ENCODE measurements at places on chromosomes 16 and 17. TPM values are rescaled to one million over a fixed set of nuclear protein-coding genes. Genes with fewer than 3 reads are reported as not detected.
A peak's percentile ranks its signal among the peaks of the same experiment; 100 is the strongest.

GRCh38 chr17:51585514-51586104 lies 325.3 kb downstream of the UTP18 start:
- no peak for ATAC-seq

The KIF2B gene
- not detected for total RNA-seq

The AANAT gene
- total RNA-seq = not detected

The KRT25 gene
- total RNA-seq = not detected

DNA sequence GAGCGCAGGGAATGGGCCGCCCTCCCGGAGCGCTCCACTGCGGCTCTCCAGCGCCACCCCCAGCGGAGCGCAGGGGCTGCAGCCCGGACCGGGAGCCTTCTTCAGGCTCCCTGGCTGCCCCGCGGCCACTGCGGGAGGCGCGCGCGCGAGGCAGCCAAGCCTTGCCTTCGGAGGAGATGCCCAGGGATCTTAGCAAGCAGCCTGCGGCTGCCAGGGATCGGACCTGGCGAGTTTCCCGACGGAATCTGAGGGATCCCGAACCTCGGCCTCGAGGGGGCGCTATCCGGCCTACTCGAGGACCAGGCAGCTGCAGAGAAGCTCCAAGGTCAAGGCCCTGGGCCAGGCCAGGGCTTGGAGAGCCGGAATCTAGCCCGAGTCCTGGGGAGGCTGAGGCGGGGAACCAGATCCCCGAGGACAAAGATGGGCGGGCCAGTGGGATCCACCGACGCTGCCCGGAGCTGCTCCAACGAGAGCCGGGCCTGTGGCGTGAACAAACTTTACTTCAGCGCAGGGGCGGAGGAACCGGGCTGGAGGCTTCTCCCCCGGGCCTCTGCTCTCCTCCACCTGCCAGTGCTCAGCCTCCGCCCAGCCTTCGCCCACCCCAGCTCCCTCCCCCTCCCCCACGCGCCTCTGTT lies at the start of gene IRX6:
Gene IRX6 (plus strand): TSS at position 567 of the 635 bp plus-strand sequence. CDS start 889 bp downstream, outside the sequence.
- ATAC-seq = peak; percentile 55

- ATAC-seq = no peak
These were observed 314.5 kb downstream of the SEC14L1 start for GRCh38 chr17:77455111-77455890.

DNA sequence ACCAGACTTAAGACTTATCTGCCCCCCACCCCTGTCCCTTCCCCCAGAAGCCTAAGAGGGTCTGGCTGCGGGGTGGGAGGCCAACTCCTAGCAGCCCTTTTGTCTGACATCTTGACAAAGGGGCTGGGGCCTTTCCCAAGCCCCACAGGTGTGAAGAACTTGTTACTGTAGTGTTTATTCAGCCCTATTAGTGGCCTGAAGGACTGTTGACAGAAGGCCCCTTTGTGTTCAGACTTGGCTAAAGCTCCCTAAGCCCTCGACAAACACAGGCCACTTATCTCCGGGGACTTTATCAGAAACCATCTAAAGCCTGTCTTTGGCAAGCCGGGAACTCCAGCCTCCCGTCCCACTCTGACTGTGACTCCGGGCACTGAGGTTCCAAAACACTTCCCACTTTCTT lies 129.8 kb downstream of the NTN1 start:
- ATAC-seq = no peak

- ATAC-seq = no peak
These were observed 2.4 kb downstream of the FBRS start for GRCh38 chr16:30660424-30661261.

- ATAC-seq = no peak
These were observed 78.1 kb downstream of the TUBD1 start for GRCh38 chr17:59814685-59815084.

GRCh38 chr16:67199011-67199807 lies at the start of gene ELMO3:
Gene ELMO3 (plus strand): TSS chr16:67199131. CDS start chr16:67199327, 196 bp downstream.
- ATAC-seq = peak; percentile 85

DNA sequence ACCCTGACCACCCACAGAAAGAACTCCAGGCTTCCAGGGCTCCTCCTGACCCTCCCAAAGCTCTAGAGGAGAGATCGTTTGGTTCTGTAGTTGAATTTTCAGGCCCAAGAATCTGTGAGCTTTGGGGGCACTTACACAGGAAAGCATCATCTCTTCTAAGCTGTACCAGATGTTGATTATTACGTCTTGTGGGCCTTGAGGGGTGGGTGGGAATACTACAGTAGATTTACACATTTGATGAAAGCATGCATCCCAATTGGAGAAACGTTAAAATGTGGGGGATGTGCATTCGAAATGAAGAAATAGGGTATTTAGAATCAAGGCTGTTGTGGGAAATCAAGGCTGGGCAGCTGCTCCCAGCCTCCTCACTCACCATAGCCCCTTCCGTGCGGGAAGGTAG lies 61.9 kb downstream of the MGAT5B start:
- ATAC-seq = no peak

DNA sequence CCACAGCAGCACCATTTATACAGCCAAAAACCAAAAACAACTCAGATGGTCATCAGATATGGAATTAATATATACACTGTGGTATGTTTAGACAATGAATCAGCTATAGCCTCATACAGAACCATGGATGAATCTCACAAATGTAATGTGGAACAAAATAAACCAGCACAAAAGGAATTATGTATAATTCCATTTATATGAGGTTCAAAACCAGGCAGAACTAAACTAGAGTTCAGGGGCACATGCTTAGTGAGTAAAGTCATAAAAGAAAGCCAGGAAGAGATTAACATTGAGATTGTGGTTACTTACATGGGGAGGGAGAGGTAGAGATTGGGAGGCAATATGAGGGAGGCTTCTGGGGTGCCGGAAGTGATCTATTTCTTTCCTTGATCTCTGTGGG lies 231.1 kb downstream of the COPRS start:
- no peak for ATAC-seq

The PRSS53 gene
- total RNA-seq = 0.48 TPM

DNA sequence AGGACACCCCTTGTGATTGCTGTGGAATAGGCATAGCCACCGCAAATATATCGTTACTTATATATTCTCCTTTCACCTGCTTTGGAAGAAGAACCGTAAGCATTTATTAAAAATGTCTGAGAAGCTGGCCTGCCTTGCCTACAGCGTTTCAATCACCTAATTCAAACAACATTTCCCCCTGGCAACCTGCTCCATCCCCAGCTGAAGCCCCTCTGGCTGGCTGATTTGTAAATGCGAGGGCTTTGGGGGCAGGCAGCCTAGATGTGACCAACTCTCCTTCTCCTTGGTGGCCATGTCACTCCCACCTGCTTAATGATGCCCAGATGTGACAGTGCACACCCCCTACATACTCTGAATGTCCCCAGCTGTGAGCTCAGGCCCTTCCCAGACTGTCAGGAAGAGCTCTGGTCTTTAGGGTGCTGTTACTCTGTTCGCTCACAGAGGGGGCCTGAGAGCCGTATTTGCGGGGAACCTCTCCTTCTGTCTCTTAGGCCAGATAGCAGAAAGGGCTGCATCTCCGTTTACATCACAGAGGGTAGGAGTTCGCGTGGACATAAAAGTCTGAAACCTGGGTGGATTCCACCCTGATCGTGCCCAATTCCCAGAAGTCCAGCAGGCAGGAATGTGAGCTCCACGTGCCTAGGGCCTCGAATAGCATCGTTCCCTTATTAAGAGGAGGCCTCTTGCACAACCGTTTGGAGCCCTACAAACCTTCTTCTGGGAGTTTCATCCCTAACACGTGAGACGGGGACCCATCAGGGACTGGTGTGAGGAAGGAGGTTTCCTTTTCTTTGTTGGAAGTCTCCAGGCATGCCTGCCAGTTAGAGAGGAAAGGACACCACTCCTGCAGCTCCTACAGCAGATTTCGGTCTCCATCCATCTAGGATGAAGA lies 2.4 kb upstream of the SDK2 start:
- ATAC-seq = no peak

DNA sequence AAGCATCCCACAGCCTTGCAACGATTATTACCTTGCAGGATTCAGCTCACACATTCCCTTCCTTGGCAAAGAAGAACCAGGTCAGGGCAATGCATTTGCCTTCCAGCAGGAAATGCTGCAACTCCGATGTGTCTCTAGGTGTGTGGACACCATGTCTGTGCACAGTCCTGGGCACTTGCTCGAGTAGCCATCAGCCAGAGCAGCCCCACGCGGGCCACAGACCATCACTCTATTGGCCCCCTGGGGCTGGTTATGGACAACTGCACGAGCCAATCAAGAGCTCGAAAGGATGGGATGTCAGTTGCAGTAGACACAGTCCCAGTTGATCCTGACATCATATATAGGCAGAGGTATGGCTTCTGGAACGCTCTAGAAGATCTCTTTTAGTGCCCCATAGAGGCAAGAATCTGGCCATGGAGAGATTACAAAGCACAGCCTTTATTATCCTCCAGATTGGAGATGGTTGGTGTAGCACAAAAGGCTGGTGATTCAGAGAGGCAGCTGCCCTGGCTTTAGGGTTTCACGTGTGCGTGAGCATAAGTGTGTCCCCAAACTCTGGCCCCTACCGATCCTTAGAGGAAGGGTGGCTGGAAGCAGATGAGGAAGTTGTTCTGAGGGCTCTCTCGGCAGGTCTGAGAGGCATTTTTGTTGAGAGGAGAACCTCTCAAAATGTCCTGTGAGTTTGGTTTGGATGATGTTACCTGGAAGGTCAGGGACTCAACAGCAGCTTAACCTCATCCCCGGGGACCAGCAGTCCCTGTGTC lies 403.8 kb downstream of the SEC14L1 start:
- ATAC-seq = no peak

DNA sequence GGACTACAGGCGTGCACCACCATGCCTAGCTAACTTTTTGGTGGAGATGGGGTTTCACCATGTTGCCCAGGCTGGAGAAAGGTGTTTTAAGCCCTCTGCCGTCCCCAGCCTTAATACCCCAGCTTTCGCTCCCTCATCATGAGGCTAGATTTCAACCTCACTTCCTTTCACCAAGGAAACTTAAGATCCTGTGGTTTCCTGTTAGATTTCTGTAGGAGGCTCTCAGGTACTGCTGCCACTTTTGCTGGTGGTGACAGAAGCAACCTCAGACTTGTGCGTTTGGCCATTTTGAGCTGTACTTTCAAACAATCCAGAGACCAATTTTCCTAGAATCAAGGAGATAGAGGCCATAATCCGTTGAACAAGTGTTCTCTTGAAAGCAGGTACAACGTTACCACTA lies 36.2 kb downstream of the MPHOSPH6 start:
- ATAC-seq = no peak

- no peak for ATAC-seq
These were observed 15.3 kb downstream of the MPP2 start for GRCh38 chr17:43891851-43892646.

The UTS2R gene
- total RNA-seq = not detected

DNA sequence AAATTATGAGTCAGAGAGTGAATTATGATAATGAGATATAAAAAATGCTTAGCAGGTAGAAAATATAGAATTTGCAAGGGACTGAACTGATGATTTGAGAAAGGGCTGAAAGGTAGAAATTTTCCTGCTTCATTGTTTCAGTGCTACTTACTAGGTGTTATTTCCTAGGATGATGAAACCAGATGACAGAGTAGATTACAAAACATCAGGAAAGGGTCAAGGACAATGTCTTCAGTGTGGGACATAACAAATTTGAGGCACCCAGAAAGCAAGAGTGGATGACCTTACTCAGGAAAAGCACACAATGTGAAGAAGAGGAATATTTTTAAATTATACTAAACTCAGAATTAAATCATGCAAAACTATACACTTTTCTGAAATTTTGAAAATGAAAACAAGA lies 102.1 kb downstream of the SHCBP1 start:
- no peak for ATAC-seq

DNA sequence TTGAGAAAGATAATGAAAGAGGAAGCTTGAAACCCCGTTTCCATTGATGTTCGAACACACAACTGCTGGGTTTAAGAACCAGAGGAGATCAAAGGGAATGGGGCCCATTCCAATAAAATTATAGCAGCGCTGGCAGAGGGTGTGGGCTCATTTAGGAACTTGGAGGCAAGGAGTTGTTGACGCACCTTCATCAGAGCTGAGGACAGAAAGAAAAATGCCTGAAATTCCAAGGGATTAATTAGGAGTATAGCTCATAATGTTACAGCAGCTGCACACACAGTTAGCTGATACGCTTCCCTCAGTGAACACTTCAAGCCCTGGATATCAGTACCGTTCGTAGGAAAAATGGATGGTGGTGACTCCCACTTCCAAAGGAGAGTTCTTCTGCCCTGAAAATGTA lies 127.2 kb downstream of the AXIN2 start:
- no peak for ATAC-seq

The EVI2B gene
- total RNA-seq = 1.3 TPM

- no peak for ATAC-seq
These were observed 71.1 kb upstream of the AMZ2 start for GRCh38 chr17:68176718-68177117.

The PITPNM3 gene
- total RNA-seq = 20.1 TPM
